ENCODE measurements at places on chromosomes 12 and 14.

DNA sequence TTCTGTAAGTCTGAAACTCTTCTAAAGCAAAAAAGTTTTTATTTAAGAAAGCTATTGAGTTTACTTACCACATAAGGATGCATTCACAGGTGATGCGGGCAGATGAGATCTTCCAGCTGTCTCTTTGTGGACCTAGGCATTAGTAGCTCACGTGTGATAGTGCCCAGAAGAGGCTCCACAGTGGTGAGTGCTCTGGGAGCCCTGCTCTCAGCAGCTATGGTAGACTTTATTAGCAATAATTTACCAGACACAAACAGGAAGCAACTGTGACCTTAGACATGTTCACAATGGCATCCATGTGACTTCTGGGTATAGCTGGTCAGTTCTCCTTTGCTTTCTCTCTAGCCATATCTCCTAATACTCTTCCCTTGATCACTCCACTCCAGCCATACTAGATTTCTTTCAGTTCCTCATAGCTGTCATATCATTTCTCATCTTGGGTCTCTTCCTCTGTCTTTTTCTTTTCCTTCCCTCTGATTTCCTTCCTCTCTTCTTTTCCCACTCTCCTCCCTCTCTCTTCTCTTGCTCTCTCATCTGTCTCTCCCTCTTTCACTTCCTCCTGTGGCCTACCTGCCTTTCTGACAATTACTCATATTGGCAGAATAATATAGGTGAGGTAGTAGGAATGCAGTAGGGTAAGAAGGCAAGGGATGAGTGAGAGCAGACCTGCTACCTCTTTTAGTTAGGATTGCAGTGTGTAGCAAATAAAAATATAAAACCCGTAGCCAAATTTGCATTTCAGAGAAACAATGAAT, 75.2 kb upstream of the SCAF11 start:
- no peak for ATAC-seq

- no peak for ATAC-seq
These were observed 60.1 kb upstream of the DICER1 start for GRCh38 chr14:95217391-95217900.

DNA sequence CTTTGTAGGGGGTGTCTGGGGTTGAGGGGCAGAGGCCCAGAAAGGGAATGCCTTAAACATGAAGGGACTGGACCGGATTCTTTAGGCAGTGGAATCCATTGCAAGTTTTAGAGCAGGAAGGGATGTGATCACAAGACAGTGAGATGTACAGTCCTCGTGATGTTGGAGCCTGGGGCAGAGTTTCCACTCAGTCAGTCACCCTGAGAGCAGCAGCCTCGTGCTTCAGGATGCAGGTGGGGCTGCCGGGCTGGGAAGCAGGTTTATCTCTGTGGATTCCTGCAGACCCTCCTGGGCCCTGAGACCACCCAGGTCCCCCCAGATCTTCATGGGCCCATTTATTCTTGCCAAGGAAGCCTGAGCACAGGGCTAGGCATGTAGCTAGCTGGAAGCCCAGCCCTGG, 38.5 kb downstream of the RIN3 start:
- no peak for ATAC-seq

DNA sequence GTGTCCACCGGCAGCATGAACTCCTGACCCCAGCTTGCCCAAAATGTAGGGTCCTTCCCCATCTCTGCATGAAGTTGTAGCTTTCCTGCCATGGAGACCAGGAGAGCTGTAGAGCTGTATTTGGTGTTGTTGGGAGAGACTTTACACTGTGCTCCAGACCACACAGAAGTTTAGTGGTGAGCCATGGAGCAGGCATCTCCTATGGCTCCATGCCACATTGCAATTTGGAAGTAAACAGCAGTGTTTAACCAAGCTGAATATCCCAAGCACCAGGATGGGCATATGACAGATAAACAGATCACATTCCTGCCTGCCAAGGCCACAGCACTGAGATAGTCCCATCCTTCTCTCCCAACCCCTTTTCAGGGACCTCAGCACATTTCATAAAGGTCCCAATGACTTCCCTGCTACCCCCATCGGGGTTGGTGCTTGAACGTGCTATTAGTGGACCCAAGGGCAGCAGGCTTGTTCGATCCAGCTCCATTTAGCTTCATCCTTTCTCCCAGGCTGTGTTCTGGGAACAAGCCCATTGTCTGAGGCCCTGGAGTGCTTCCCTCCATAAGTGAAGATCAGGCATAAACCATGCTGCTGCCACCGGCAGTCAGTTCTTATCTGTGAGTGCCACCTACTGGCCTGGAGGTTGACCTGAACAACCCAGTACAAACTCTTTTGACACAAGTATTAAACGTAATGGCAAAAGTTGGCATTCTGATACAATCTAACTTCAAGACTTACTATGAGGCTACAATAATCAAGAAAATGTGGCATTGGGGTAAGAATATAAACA, 172.3 kb upstream of the ATXN7L3B start:
- ATAC-seq, result peak; percentile 19

DNA sequence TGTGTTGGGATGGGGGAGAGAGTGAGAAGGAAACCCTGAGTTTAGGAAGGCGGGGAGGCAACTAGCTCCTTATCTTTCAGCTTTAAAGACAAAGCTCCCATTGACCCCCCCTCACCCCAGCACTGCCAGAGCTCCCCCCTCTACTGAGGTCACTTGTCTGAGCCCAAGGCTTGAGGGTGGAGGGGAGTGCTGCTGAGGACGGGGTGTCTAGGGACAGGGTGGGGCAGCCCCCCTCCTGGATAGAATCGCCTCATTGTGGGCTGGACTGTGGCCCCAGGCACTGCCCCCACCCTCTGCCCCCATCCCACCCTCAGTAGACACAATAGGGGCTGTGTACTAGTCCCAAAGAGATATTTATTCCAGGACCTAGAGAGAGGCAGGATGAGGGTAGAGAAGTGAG, 3.0 kb downstream of the ERBB3 start:
- no peak for ATAC-seq

DNA sequence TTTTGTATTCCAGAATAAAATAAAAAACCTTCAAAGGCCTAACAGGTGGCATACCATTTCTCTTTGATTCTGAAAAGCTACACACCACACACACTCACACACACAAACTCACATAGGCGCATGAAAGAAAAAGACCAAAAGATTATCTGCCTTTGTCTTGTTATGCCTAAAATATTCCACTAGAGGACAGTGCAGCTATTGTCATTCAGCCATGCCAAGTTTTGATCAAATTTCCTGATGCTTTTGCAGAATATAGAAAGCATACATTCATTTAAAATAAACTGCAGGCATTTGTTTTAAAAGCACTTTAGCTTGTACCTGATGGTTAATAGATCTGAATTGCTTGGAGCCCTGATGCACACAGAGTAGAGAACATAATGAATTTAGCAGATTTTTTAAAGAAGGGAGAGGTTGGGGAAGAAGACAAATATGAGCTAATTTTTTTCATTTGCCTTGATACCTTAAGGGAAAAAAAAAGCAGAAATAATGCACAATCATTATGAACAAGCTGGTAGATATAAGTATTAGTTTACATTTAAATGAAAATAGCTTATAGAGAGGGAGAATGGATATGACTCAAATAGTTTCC, 1766.9 kb upstream of the SEL1L start:
- ATAC-seq, result no peak

All from gastroesophageal sphincter (tissue), 4 donors.